Upper lobe of left lung (tissue), 6 donors: ENCODE measurements at places on chromosomes 5 and 9. TPM values are rescaled to one million over a fixed set of nuclear protein-coding genes. Genes with fewer than 3 reads are reported as not detected.

DNA sequence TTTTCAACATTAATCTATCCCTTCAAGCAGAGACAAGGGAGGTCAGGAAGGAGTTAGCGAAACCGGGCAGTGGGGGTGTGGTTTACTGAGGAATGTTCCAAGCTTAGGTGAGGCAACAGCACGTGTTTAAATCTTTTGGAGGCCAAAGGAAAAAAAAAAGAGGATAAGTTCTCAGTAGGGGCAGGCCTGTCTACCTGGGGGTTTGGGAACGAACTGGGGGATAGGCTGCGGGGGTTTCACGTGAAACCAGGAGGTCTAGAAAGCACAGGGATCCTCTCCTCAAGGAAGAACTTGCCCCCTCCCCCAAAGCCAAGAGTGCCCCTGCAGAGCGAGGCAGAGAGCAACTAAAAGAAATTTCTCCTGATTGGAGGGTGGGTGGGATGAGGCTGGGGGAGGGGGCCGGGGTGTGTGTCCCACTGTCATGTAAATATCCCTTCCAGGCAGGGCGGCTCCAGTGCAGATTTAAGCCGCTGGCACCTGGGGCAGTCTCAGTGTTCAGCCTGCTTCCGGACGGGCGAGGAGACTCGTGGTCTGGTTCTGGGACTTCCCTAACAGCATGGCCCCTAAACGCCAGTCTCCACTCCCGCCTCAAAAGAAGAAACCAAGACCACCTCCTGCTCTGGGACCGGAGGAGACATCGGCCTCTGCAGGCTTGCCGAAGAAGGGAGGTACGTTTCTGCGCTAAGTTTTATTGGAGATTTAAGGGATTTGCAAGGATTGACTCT lies 5.5 kb upstream of the SET start:
- H3K4me1 ChIP-seq = peaks cover 51% of the 10 kb centered on the region
- peak; percentile 78 for DNase-seq
- H3K4me3 ChIP-seq = peak overlapping the region; percentile 77
- H3K27me3 ChIP-seq = no peaks in the 10 kb centered on the region
- H3K36me3 ChIP-seq = no peaks in the 10 kb centered on the region

- H3K4me3 ChIP-seq = no peak overlapping the region
- DNase-seq = no peak
- H3K27me3 ChIP-seq = no peaks in the 10 kb centered on the region
- no peaks in the 10 kb centered on the region for H3K36me3 ChIP-seq
- no peaks in the 10 kb centered on the region for H3K4me1 ChIP-seq
Observed at GRCh38 chr9:76772686-76773445, 8.6 kb downstream of the PCA3 start.

DNA sequence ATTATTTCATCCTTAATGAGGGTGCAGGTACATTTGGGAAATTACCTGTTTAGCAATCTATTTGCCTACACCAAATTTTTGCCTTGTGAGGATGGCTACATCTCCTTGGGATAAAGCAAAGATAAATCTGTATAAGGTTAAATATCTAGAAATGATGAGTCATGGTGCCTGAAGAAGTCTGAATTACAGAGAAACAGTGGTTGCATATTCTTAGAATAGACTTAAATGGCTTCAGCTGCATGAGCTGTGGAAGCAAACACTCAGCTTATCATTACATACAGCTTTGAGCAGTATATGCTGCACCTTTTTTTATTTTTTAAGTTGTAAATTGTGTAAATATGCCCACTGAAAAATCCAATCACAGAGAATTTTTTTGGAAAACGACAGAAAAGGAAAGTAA lies 153.5 kb downstream of the RAPGEF6 start:
- H3K4me1 ChIP-seq = no peaks in the 10 kb centered on the region
- H3K27me3 ChIP-seq = no peaks in the 10 kb centered on the region
- H3K4me3 ChIP-seq = no peak overlapping the region
- no peak for DNase-seq
- peaks cover 38% of the 10 kb centered on the region for H3K36me3 ChIP-seq

DNA sequence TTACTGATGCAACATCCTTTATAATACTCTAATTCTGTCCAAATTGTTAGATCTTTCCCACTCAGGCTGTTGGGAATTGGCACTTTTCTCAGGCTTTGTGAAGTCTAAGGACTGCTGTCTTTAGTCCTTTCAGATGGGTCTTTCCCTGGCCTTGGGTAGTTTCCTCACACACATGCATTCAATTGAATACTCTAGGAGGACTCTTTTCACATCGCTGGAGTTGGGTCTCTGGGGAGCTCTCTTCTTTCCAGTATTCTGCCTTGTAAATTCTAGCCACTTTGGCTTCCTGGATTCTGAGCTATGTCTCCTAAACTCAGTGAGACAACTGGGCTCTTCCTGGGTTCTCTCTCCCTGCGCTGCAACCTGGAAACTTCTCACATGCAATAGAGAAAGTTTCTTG lies 215.5 kb downstream of the SNX18 start:
- no peak for DNase-seq
- H3K4me3 ChIP-seq = no peak overlapping the region
- no peaks in the 10 kb centered on the region for H3K36me3 ChIP-seq
- no peaks in the 10 kb centered on the region for H3K27me3 ChIP-seq

GRCh38 chr5:134370311-134370870 lies 978 bp upstream of the UBE2B start:
- peak overlapping the region; percentile 86 for H3K4me3 ChIP-seq
- no peaks in the 10 kb centered on the region for H3K36me3 ChIP-seq
- H3K4me1 ChIP-seq = peaks cover 23% of the 10 kb centered on the region
- DNase-seq = no peak

DNA sequence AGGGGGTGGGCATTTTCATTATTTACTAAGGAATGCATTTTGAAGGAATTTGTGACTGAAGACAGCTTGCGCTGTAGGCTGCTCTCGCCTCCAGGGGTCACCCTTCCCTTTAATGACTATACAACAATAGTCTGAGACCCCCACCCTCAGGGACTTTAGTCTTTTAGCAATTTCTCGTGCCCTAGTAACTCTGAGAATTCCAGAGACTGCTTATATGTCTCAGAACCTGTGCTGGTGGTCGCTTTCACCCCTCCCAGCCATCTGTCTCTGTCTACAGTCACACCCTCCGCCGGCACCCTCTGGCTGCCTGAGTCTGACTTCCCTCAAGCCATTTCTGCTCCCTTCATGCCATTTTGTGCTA lies 671.4 kb downstream of the NR2F1-AS1 start:
- no peak overlapping the region for H3K4me3 ChIP-seq
- no peaks in the 10 kb centered on the region for H3K4me1 ChIP-seq
- DNase-seq = no peak
- no peaks in the 10 kb centered on the region for H3K36me3 ChIP-seq
- no peak overlapping the region for H3K27ac ChIP-seq

Gene TAS2R1
- total RNA-seq = not detected

DNA sequence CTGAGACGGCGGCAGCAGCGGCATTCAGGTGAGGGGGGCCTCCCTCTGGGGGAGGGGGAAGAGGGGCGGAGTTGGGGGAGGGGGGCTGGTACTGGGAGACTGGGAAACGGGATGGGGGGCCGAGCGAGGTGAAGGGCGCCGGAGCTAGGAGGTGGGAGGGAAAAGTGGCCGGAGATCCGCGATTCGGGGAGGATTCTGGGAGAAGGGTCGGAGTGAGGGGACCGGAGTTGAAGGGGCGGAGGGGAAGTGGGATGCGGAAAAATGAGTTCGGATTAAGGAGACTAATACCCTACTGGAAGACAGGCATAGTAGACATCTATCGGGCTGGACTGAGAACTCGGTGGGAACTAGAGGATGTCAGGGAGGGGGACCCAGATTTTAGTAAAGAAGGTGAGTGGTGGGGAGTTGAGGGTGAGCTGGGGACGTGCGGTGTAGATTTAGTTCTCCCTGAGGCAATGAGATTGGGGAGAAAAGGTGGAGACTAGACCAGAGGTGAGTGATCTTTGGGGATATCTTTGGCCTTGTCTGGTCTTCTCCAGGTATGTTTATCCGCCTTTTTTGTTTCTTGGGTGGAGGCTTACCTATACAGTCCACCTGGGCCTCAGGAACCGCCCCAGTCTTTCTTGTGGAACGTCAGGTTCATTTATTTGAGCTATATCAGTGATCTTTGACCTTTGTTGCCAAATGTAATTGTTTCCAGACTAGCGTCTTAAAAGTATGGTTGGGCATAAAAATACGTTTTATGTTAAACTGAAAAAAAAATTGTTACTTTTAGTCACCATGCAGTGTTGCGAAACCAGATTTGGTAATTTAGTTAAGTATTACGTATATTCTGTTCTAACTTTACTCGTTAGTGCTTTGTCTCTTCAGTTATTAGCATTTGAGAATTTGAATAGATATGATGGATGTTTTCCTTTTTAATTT lies 632 bp downstream of the UBAP1 start:
- DNase-seq = peak; percentile 21
- peak overlapping the region; percentile 71 for H3K4me3 ChIP-seq
- peaks cover 23% of the 10 kb centered on the region for H3K4me1 ChIP-seq

DNA sequence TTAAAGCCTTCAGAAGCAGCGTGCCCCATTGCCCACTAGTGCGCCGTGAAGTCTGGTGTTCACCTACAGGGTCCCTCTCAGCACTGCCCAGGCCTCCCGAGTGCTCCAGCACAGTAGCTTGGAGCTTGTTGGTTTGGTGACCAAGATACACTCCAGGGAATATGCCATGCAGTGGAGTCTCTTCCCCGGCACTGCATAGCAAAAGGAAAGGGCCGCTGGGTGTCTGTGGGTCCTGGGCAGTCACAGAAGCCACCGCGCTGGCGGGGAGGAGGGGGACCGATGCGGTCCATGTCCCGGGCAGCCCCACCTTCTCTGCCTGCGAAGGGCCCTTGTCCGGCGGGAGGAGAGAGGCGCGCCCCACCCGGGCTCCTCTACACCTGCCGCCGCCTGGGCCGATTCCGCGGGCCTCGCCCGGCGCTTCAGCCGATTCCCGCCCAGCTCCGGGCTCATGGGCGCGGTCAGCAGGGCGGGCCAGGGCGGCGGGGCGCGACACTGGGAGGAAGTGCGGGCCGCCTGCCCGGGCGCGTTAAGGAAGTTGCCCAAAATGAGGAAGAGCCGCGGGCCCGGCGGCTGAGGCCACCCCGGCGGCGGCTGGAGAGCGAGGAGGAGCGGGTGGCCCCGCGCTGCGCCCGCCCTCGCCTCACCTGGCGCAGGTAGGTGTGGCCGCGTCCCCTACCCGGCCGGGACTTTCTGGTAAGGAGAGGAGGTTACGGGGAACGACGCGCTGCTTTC lies at the start of gene SYK:
SYK (plus strand) TSS at position 579 of the 732 bp plus-strand sequence. CDS start 42,080 bp downstream, outside the sequence.
- H3K4me3 ChIP-seq = peak within 1 kb of the TSS; percentile 61
- peaks cover 7% of the 10 kb centered on the region for H3K4me1 ChIP-seq
- H3K27me3 ChIP-seq = no peaks in the 10 kb centered on the region
- peak within 1 kb of the TSS; percentile 93 for H3K27ac ChIP-seq
- DNase-seq = peak; percentile 86

DNA sequence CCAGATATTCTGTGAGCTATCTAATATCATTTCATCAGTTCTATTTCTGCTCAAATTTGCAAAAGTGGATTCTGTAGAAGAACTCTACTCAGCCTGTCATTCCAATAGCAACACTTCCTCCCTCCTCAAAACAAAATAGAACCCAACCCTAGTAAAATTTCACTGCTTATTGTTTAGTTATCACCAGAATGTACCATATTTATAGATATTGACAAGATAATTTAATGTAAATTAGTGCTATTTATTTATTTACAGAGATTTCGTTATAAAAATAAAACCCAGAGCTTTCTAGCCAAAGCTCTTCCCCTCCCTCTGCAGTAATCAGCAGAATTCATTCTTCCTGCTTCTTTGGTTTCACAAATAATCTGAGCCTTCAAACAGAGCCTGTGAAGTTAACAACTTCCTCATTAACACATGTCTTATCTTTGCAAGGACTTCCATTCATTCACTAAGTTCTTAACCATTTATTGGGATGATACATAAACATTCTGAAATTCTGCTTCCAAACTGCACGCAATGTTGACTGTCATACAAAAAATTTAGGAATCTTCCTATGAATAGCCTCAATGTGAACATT lies 73.7 kb upstream of the PJA2 start:
- no peak overlapping the region for H3K27ac ChIP-seq
- peaks cover 21% of the 10 kb centered on the region for H3K4me1 ChIP-seq
- no peak overlapping the region for H3K4me3 ChIP-seq
- no peaks in the 10 kb centered on the region for H3K27me3 ChIP-seq
- no peak for DNase-seq
- no peaks in the 10 kb centered on the region for H3K36me3 ChIP-seq

Gene BARX1
- not detected for total RNA-seq

Gene DND1
- total RNA-seq = 1.0 TPM

- DNase-seq = peak; percentile 72
- peak overlapping the region; percentile 76 for H3K27ac ChIP-seq
- H3K36me3 ChIP-seq = no peaks in the 10 kb centered on the region
- H3K4me3 ChIP-seq = no peak overlapping the region
Observed at GRCh38 chr5:73278693-73279092, 105.7 kb downstream of the TMEM174 start.

DNA sequence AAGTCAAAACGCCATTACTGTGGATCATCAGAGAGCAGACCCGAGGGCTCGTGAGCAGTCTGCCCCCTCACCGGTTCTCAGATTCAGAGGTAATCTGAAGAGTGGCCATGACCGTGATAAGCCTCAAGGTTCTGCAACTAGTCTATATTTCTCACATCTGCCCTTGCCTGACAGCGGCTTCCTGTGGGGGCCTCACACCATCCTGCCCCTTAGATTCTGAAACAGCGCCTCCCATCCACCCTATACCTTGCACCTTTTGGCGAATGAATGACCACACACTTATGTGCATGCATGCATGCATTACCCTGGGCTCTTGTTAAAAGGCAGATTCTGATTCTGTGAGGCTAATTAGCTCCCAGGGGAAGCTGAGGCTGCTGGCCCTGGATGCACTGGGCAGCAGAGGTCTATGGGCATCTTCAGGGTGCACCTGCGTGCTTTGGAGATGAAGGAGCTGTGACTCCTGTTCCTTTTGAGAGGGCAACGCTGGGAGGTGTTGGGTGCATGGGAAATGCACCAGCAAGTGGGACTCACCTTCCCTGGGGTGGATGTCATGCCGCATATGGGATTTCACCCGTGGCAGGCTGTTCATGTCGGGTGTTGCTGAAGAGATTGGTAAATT lies 7.8 kb upstream of the GADD45G start:
- no peak overlapping the region for H3K27ac ChIP-seq
- no peaks in the 10 kb centered on the region for H3K4me1 ChIP-seq

GRCh38 chr5:120516805-120517204 lies 52.7 kb downstream of the PRR16 start:
- no peaks in the 10 kb centered on the region for H3K36me3 ChIP-seq
- no peak overlapping the region for H3K27ac ChIP-seq
- no peak overlapping the region for H3K4me3 ChIP-seq
- H3K27me3 ChIP-seq = no peaks in the 10 kb centered on the region

Gene GALT
- total RNA-seq = 34.5 TPM

Gene TRAF2
- 11.7 TPM for total RNA-seq

GRCh38 chr9:97808415-97808814 lies 44.6 kb upstream of the FOXE1 start:
- H3K4me3 ChIP-seq = no peak overlapping the region
- H3K27ac ChIP-seq = no peak overlapping the region

Gene DDX4
- not detected for total RNA-seq

DNA sequence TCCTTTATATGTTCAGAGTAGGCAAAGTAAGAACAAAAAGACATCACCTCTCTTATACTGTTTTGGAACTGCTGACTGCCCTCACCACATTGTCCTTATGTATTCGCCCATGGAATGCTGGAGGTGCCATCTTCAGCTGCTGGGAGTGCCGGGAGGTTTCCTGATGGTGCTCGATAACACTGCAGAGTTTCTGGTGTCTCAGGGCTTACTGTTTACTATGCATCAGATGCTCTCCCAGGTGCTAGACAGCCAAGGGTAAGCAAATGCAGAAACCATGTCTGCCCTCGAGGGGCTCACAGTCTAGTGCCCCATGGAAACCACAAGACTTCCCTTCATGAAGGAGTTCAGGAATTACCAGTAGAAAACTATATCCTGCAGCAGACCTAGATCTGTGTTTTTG lies 70.1 kb upstream of the SMIM23 start:
- no peak overlapping the region for H3K4me3 ChIP-seq
- no peaks in the 10 kb centered on the region for H3K27me3 ChIP-seq
- H3K36me3 ChIP-seq = no peaks in the 10 kb centered on the region
- no peak for DNase-seq
- no peaks in the 10 kb centered on the region for H3K4me1 ChIP-seq
- no peak overlapping the region for H3K27ac ChIP-seq

Gene ALDOB
- total RNA-seq = 1.8 TPM

Gene SHC3
- 12.6 TPM for total RNA-seq
